ENCODE measurements at places on chromosomes 6 and 20.

- no peak for DNase-seq
Measured at GRCh38 chr6:130853555-130854183, 26.5 kb downstream of the SMLR1 start.

GRCh38 chr6:29045075-29045474 is at the start of gene OR2W1:
Gene OR2W1 (minus strand): TSS chr6:29045175. CDS start chr6:29045175, 0 bp downstream.
- no peak for DNase-seq

GRCh38 chr20:48298851-48299484 is 513.7 kb upstream of the SULF2 start:
- no peak for DNase-seq

DNA sequence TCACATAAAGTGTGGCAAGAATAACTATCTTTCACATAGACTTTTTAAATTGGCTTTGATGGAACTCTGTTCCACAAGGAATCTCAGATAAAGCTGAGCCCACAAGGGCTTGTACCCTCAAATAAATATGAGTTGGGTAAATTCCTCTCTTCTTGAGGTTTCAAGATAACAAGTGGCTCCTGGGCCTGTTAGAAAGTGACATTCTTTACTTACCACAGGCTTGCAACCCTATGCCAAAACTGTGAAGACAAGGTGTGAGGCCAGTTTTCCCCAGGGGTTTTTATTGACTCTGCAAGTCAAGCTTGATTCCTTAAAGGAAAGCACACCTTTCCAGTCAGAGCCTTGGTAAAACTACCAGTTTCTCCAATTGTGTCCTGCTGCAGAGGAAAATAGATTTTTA is 664.8 kb upstream of the GJE1 start:
- no peak for DNase-seq

DNA sequence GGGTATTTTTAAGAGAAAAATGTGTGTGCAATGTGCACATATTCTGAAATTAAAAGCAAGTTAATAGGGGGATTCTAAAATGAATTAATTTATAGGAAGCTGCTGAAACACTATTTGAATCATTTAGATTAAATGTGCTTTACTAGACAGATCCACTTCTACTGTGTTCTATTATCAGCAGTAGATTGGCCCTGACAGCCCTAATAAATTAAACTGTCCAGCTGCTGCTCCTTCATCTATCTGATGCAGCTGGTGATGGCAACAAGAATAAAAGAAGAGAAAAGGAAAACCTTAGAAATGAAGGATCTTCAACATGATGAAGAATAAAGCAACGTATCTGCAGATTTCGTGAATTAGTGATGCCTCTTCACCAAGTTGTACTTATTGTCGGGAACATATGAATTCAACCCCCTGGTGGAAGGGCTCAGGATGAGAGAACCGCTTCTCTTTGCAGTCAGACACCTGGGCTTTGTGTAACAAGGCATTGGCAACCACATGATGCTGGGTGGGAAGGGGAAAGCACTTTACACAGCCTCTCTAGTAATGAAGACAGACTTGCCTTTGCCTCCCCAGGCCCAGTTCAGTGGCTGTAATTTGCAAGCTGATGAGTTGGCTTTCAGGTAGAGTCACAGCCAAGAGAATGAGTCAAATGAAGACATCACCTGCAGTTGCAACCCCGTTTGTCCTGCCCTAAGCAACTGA is 94.4 kb downstream of the LAMP5 start:
- no peak for DNase-seq

GRCh38 chr20:21156266-21156665 is 30.4 kb downstream of the KIZ start:
- no peak for DNase-seq

- no peak for DNase-seq
Measured at GRCh38 chr6:118789419-118789818, 104.5 kb upstream of the ASF1A start.

Measured in ascending aorta (tissue), 2 donors.